RCC 7860 (cell line): ENCODE measurements at places on chromosomes 5 and 9.
A peak's percentile ranks its signal among the peaks of the same experiment; 100 is the strongest.

- no peak for DNase-seq
Observed at GRCh38 chr9:2227144-2227867, 212.2 kb downstream of the SMARCA2 start.

- DNase-seq = no peak
Observed at GRCh38 chr9:94630833-94631232, 8.5 kb downstream of the FBP1 start.

DNA sequence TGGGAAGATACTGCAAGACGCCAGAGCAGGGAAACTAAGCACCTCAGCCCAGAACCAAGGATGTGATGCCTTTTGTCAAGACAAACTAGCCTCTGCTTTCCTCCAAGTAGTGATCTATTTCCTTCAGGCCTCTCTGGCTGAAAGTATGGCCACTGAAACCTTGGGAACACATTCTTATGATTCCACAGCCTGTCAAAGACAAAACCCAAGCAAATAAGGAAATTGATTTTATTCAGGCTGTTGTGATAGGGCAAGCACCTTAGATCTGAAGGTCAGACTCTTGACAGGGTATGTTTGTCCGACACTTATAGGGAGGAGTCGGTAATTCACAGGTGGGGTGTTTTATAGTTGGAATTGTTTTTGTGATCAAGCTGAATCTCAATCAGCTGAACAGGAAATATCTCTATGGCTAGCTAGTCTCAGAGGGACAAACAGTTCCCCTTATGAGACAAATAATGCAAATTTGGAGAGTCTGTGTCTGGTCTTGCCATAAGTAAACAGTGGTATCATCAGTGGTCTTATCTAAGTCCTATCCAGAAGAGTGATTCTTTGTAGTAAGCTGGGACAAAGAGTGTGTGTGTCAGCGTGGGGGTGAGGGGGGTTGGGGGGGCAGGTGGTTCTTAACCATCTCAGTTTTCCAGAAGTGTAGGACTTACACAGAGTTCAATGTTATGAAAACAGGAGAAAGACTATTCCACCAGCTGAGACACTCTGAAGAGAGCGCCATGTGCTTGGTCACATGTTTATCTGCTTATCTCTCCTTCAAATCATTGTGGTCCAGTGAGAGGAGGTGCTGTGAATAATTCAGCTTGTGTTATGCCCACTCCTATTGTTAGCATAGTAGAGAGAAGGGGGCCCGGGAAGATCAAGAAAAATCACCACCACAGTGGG lies 6.7 kb upstream of the ZCCHC10 start:
- DNase-seq = no peak

GRCh38 chr5:60332244-60333004 lies 367.5 kb downstream of the DEPDC1B start:
- peak; percentile 8 for DNase-seq

DNA sequence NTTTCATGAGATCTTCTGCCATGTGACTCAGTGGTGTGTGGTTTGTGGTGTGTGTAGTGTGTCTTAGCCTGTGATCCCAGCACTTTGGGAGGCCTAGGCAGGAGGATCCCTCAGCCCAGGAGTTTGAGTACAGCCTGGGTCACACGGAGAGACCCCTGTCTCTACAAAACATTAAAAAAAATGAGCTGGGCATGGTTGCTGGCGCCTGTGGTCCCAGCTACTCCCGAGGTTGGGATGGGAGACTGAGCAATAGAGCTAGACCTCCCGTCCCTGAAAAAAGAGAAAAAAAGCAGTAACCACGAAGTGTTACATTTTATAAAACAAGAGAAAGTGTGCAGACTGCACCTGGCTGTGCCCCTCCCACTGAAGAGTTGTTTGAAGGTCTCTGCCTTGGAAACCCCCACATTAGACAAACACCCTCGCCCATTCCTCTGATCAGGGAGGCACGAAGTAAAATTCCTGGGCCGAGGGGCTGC lies 21.2 kb upstream of the RNU6ATAC start:
- DNase-seq = no peak

GRCh38 chr5:169286572-169287300 lies 14.2 kb downstream of the SLIT3 start:
- no peak for DNase-seq

DNA sequence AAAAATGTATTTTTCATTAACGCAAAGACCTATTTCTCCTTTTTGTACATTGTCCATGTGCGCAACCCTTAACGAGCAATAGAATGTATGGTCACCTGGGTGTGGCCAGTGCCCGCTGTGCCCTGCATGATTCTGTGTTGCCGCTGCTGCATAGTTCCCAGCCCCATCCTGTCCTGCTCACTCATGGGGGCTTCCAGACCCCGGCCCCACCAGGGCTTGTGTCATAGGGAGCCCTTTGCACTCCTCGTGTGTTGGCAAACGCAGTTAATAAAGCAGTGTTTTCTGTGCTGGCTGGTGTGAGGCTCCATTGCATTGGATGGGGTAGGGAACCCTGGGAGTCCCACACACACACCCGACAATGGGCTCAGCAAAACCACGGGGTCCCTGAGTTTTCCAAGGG lies 49.7 kb downstream of the SAR1B start:
- no peak for DNase-seq

DNA sequence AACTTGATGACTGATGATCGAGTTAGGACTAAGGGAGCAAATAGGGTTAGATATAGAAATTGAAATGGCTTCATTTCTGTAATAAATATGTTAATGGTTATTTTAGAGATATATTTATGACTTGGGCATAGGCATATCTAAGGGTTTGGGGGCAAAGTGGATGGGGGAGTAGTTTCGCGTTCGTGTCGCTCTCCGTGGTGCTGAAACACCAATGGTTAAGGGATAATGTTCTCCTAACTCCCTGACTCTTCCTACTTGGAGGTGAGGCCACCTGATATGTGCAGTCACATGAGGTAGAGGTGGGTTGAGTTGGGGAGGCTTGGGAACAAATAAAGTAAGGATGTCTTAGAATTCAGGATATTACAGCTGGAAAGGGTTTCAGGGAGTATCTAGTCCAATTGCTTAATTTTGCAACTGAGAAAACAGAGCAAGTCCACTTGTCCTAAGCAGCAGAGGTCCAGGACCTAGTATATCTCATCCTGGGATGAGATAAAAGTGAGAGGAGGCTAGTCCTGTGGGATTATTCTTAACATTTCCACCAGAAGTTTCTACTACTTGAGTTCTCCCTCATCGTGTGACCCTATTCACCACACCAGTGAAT lies 44.0 kb upstream of the MAP1B start:
- no peak for DNase-seq

DNA sequence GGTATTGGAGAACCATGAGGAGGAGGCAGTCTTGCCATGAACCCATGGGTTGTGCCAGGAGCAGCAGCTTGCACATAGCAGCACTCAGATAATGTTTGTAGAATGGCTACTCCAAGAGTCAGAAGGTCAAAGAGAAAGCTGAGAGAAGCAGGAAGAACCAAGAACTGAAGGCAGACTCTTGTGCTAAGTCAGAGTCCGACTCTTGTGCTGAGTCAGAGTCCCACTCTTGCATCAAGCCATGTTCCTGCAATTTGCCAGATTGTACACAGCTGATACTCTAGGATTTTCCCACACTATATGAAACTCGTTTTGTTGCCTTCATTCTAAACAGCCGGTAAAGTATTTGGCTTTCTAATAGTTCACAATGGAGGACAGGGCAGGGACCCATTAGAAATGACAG lies 26.2 kb upstream of the HSPA9 start:
- DNase-seq = no peak

DNA sequence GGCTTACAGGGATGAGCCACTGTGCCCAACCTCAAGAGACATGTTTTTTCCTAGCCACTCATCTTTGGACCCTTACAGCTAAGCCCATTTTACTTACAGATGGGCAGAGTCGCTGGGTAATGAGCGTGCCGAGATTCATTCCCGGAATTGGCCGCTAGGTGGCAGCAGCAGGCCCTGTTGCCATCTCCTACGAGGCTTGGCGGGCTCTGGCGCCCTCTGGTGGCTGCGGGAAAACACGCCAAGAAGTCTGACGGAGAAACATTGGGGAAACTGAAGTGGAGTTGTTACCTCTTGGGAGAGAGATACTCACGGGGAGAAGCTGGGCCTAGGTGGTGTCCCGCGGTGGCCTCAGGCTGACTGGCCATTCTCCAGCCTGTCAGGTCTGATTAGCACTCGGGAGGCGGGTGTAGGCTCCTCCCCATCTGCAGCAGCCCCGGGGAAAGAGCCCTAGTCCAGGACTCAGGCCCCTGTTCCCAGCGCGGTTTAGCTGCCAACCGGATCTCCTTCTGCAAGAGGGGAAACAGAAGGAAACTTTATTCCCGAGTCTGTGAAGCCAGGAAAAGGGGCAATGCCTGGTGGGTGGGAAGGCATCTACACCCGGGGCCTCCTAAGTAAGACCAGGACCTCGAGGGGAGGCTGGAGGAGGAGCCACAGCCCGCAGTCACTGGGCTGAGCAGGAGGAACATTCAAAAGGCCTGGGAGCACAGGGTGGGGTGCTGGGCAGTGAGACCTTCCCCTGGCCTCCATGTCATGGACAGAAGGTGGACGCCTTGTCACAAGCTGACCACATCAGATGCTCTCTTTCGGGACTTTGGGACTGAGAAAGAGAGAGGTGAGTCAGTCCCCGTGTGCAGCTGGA lies 9.7 kb downstream of the PTGES2 start:
- DNase-seq = peak; percentile 74

GRCh38 chr5:72125941-72126620 lies 18.8 kb downstream of the MAP1B start:
- DNase-seq = no peak

DNA sequence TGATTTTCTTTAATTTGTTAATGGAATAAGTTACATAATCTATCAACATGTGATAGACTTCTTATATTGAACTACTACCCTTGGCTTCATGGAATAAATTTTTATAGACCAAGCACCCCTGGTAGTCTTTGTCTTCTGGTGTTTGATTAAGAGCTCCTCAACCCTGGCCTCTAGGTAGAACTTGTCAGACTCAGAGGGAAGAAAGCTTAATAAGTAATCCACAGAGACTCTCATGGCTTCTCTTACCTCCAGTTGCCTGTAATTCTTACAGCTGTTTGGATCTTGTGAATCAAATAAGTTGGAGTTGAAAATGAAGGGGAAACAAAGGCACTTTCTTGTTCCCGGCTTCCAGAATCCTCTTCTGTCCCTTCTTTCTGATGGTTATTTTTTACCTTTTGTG lies 7.0 kb upstream of the GPR21 start:
- no peak for DNase-seq

- no peak for DNase-seq
Observed at GRCh38 chr9:108153416-108153815, 663.8 kb upstream of the KLF4 start.

DNA sequence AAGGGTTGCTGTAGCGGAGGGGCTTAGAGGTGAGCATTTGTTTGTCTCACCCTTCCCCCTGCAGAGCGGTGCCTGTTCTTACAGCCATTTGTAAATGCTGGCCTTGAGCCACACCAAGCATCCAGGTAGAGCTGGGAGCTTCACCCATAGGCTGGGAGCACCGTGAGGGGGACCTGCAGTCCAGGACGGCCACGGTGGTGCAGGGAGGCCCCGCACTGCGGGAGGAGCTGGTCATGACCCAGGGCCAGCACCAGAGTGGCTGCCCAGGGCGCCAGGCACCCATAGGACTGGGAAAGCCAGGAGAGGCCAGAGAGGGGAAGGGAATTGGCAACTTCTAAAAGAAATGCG lies 197.3 kb upstream of the ADAMTS16 start:
- no peak for DNase-seq

GRCh38 chr5:117235786-117236185 lies 661.2 kb upstream of the SEMA6A start:
- no peak for DNase-seq

DNA sequence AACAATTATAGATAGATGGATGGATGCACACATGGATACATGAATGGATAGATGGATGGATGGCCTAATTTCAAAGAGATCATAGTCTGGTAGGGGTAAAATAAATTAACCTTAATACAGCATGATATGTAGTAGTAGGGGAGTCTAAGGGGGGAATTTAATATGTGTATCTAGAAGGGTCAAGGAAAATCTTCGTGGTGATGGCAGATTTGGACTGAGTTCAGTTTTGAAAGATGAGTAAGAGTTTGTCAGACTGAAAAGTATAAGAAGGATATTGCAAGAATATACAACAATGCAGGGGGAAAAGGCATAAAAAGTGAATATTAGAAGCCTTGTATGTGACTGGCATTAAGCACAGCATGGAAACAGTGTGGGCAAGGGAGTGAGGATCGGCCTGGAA lies 98.7 kb downstream of the ZNF462 start:
- DNase-seq = no peak

GRCh38 chr9:126151031-126151685 lies 175.5 kb upstream of the MVB12B start:
- DNase-seq = no peak

DNA sequence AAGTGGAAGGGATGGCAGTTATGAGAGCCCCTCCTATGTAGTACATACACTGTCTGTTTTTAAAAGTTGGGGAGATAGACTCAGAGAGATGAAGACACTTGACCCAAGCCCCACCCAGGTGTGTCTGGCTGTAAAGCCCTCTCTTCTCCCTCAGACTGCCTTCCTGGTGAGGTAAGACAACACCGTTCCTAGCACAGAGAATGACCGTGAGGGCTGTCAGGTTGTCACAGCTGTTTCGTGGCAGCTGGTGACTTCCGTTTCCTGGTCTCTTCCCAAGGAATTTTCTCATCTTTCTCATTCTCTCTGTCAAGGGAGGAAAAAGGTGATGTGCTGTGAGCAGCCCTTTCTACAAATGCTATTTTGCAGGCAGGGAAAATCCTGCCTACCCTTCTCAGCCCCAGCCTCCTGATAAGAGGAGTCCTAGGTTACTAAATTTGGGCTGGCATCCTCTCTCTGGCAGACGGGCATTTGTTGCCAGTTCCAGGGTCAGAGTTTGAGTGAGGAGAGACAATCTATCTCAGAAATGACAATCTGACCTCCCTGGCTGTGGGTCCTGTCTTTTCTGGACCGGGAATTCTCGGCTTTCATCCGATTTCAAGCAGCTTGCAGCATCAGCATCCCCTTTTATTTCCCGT lies 263.5 kb upstream of the PANK3 start:
- no peak for DNase-seq

GRCh38 chr5:177523711-177524538 lies 7.2 kb upstream of the DDX41 start:
- DNase-seq = no peak

GRCh38 chr9:30301271-30301963 lies 2083.0 kb upstream of the ACO1 start:
- no peak for DNase-seq

DNA sequence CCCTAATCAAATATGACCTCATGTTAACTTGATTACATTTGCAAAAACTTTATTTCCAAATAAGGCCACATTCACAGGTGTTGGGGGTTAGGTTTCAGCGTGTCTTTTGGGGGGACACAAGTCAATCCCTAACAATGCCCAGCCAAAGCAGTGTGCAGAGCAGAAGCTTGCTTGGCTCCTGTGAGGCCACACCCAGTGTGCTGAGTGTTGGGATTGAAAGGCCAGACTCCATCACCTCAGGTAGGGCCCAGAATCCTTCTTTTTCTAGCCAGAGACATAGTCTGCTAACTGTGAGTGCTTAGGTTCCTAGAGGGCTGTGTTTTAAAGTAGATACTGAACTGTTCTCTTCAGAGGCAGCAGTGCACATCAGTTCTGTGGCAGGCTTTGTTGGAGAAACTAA lies 27.9 kb downstream of the KDM4C start:
- DNase-seq = no peak

DNA sequence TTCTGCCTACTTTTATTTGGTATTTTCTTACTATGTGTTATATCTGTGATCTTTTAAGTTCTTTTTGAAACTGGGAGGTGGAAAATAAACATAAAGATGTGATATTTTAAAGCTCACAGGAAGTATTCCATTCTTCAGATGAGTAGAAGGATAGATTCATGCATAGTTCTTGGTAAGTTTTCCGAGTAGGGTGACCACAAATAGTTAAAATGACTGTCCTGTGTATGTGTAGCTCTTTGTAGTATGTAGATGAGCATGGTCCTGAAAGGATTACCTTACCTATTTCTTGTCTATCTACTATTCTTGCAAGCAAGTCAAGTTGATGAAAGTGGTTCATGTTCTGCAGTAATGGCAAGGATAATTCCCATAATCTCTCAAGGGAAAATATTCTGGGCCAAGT lies 47.7 kb downstream of the SRFBP1 start:
- no peak for DNase-seq
